ENCODE measurements at places on chromosomes 11 and 22.
A peak's percentile ranks its signal among the peaks of the same experiment; 100 is the strongest.

GRCh38 chr11:120136356-120136755, 1.6 kb downstream of the TRIM29 start:
- no peak for DNase-seq

GRCh38 chr11:134038897-134039470, 29.9 kb upstream of the JAM3 start:
- DNase-seq, result no peak

- no peak for DNase-seq
Observed at GRCh38 chr22:46068181-46068592, 82.1 kb upstream of the PPARA start.

DNA sequence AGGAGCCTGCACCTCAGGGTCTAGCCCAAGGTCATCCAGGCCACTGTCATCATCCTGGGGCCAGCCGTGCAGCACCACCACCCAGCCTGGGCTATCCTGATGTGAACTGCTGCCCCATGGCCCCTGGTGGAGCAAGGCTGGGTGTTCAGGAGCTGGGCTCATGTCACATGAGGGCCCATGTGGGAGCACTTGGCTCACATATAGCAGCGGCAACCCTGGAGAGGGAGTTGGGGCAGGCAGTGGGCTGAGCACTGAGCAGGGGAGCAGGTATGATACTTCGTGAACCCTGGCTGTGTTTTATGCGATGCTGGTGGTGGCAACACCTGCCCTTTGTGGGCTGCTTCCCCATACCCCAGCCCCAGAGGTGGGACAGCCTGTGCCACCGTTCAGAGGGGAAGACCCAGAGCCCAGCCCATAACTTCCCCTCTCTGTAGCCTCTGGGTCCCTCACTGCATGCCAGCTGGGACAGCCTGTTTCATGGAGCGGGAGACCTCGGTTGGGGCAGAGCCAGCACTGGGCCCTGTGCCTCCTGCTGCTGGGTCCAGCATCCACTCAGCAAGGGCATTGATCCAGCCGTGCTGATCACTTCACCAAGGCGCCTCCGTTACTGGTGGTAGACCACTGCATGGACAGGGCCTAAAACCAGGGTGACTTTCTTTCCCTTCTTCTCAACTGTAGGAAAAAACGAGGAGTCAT, 62.5 kb upstream of the SUSD2 start:
- DNase-seq, result no peak

- peak; percentile 81 for DNase-seq
Observed at GRCh38 chr11:12707500-12707880, 33.3 kb downstream of the TEAD1 start.

GRCh38 chr11:78420255-78420764, 2.7 kb upstream of the GAB2 start:
- DNase-seq, result peak; percentile 55

- no peak for DNase-seq
Observed at GRCh38 chr11:61553373-61554171, 27.3 kb downstream of the SYT7 start.

GRCh38 chr11:80204021-80204420, 763.2 kb upstream of the TENM4 start:
- no peak for DNase-seq

DNA sequence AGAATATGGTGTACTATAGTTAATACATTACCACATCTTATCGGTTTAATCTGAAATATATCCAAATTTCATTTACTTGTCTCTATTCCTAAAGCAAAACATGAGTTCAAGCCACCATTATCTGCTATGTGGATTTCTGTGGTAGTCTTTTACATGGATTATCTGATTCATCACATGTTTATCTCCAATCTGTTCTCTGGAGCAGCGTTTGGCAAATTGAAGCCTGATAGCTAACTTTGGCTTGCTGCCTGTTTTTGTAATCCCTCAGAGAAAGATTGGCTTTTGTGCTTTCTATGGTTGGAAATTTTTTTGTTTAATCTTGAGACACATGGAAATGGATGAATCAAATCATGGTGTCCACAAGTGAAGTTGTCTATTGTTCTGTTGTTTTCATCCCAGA, 274.3 kb downstream of the JRKL start:
- no peak for DNase-seq

- DNase-seq, result no peak
Observed at GRCh38 chr11:79167510-79168188, 273.2 kb downstream of the TENM4 start.

GRCh38 chr11:57283231-57283990, 41.3 kb downstream of the TNKS1BP1 start:
- no peak for DNase-seq

DNA sequence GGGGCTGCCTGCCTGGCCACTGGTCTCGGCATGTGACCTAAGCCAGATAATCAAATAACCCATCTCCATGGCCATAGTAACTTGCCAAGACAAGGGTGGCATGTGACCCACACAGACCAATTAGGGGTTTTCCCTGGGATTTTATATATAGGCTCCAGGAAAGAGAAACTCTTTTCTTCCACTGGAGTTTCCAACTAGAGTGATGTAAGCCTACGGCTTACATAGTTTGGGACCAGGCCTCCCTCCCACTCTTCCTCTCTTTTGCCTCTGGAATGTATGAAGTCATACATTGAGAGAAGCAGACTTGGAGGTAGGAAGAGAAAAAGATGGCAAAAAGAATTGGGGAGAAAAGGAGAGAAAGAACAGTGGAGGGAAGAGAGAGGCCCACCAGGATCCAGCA, 84.6 kb upstream of the LDLRAD3 start:
- DNase-seq, result no peak

- DNase-seq, result no peak
Observed at GRCh38 chr22:29209624-29209929, 3.9 kb downstream of the EMID1 start.

DNA sequence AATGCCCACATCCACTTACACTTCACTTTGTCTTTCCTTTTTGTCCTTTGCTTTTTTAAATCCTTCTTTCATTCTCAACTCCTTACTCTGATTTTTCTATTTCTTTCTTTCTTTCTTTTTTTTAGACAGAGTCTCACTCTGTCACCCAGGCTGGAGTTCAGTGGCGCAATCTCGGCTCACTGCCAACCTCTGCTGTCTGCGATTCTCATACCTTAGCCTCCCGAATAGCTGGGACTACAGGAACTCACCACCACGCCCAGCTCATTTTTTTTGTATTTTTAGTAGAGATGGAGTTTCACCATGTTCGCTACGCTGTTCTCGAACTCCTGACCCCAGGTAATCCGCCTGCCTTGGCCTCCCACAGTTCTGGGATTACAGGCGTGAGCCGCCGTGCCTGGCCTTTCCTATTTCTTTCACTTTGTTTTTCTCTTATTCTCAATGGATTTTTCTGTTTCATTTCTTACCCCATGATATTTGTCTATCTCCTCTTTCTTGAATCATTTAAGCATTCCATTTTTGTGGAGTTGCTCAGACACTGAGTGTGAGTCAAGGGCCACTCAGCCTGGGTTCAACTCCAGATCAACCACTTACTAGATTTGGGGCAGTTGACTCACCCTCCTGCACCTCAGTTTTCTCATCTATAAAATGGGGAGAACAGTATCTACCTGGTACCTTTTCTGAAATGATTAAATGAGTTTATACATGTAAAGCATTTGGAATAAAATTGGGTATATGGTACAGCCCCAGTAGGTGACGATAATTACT, 7.6 kb downstream of the KCNJ5 start:
- DNase-seq, result no peak

GRCh38 chr11:62393735-62394134, 25.1 kb upstream of the SCGB1A1 start:
- no peak for DNase-seq

GRCh38 chr11:65150509-65151299, 16.4 kb upstream of the SYVN1 start:
- peak; percentile 23 for DNase-seq

GRCh38 chr11:113805640-113806039, 26.0 kb downstream of the CLDN25 start:
- no peak for DNase-seq

DNA sequence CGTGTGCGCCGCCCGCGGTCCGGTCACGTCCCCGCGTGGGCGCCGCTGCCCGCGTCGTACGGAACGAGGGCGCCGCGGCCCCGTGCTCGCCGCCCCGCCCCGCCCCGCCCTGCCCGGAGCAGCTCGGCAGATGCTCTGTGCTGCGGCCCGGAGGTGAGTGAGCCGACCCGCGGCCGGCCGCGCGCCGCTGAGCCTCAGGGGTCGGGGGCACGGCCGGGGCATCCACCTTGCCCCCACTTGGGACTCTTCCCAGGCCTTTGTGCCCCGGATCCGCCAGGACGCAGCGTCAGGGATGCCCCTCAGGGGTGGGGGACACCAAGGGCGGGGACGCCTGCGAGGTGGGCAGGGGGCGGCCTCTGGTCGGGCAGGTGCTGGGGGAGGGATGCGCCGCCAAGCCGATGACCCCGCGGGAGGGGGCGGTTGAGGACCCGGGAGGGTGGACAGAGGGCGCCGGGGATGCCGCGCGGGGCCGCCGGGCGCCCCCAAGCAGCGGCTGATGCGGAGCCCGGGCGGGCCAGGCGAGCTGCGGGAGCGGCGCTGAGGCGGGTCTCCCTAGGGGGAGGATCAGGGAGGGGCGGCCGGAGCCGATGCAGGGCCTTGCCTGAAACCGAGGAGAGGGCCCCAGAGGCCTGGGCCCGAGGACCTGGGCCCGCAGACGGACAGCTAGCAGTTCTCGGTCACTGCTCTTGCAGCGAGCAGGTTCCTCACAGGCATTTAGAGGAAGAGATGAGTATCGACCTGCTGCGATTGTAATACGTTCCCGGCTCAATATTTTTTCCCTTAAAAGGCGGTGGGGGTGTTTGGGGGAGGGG, at the start of gene GNAZ:
TSS of gene GNAZ (plus strand) at position 102 of the 812 bp plus-strand sequence. CDS start 25,177 bp downstream, outside the sequence.
- peak; percentile 56 for DNase-seq

GRCh38 chr22:30324014-30324730, 2.6 kb downstream of the TBC1D10A start:
- no peak for DNase-seq

GRCh38 chr11:134742956-134743819, 331.1 kb upstream of the B3GAT1 start:
- DNase-seq, result no peak

- no peak for DNase-seq
Observed at GRCh38 chr11:62195945-62196344, 5.9 kb downstream of the SCGB1D1 start.

DNA sequence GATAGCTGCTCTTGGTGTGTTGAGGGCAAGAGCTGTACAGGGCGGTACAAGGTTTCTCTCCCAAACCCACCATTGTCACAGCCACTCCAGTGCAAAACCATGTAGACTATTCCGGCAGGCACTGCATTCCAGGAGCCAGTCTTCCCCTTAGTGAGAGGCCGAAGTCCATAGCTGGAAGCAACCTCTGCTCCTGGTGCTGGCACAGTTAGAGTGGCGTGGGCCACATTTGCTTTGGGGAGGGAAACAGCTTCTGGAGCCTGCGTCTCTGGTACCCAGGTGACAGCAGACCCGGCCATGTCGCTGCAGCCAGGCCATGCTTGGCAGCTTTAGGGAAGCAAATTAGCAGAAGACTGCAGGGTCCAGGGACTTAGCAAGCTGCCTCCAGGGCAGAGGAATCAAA, 788.0 kb downstream of the BRD1 start:
- no peak for DNase-seq

All from NCI-H146 (cell line).